HT1080 (cell line): ENCODE measurements at places on chromosomes 4 and X.

- no peak for DNase-seq
Observed at GRCh38 chrX:39372115-39372514, 570.9 kb downstream of the MID1IP1 start.

DNA sequence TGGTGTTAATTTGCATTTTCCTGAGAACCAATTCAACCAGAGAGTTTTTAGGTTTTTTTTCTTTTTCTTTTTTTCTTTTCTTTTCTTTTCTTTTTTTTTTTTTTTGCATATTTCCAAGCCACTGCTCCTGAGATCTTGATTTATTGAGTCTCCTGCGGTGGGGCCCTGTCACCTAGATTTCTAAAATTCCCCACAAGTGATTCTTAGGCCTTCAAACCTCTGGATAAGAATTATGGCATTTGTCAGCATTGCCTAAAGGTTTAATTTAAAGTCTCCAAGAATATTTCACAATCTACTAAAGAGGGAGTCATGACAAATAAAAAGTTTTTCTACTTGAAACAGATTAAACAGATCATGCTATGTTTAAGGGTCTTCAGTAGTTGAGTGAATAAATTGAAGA, 84.9 kb downstream of the GAB1 start:
- no peak for DNase-seq

DNA sequence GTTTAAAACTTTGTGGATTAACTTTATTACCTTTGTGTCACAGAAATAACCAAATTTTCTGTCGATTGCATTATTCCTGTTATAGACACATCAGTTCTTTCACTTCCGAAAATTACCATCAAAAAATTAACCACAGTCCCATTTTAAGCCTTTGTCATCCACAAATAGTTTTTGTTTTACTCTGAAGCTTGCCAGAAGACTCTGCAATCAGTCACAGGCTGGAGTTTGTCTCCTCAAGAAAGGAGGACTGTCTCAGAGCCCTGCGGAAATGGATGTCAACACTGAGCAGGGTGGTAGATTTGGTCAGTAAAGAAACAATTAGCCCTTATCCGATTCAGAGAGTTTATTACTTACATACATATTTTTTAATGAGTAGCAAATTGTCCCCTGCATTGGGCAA, 20.1 kb upstream of the TCEAL4 start:
- DNase-seq = no peak

- DNase-seq = no peak
Observed at GRCh38 chr4:81424816-81425755, 46.6 kb downstream of the RASGEF1B start.

GRCh38 chr4:128310266-128310697, 22.7 kb upstream of the PGRMC2 start:
- DNase-seq = no peak

GRCh38 chrX:69024931-69025330, 140.3 kb downstream of the PJA1 start:
- no peak for DNase-seq

DNA sequence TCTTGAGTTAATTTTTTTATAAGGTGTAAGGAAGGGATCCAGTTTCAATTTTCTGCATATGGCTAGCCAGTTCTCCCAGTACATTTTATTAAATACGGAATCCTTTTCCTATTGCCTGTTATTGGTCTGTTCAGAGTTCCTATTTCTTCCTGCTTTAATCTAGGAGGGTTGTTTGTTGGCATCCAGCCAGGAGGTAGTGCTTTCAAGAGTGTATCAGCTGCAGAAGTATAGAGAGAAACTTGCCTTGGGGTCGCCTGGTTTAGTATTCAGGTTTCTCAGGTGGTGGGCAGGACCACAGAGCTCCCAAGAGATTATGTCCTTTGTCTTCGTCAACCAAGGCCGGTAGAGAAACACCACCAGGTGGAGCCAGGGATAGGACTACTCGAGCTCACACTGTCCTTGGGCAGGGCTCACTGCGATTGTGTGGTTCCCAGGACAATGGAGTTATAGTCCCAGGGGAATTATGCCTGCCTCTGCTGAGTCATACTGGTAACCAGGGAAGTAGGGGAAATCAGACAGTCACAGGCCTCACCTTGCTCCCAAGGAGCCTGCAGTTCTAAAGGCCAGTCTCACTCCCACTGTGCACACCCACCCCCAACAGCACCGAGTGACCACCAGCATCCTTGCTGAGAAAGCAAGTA, 168.1 kb downstream of the VSIG4 start:
- DNase-seq = peak; percentile 79

- DNase-seq = no peak
Observed at GRCh38 chrX:65933085-65933589, 106.7 kb downstream of the VSIG4 start.

DNA sequence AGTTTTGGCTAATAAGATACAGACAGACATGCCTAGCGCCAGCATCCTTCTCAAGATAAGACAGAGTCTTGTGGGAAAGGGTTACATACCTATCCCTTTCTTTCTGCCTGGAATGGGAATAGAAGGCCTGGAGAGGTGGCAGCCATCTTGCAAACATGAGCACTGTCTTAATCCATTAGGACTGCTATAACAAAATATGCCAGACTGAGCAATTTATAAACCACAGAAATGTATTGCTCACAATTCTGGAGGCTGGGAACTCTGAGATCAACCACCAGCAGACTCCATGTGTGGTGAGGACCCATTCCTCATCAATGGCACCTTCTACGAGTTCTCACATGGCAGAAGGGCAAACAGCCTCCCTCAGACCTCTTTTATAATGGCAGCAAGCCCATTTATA, 26.5 kb upstream of the NEIL3 start:
- DNase-seq = peak; percentile 33
